Hematopoietic multipotent progenitor cell treated with erythropoietin and hydrocortisone succinate and interleukin-3 and kit ligand, for 15 days (in vitro differentiated cells): ENCODE measurements at places on chromosomes 1 and 21.

- no peak for DNase-seq
Measured at GRCh38 chr1:6260961-6261614, at the start of gene GPR153. TSS of gene GPR153 (minus strand) at chr1:6261098. CDS start at chr1:6254905, 6,193 bp downstream.

DNA sequence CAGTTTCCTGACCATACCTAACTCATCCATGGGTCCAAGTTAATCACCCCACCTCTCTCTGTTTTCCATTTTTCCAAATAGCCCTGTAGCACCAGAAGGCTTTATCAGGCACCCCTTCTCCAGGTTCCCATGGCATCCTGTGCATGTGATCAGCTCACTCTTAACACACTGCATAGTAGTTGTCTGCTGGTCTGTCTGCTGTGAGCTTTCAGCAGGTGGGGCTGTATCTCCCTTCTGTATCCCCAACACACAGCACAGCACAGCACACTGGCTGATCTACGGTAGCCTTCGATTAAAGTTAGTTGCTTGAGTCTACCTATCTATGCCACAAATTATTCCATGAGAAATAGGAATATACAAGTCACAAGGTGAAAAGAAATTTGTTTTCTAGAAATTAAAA, 54.3 kb upstream of the C1orf198 start:
- peak; percentile 58 for DNase-seq

GRCh38 chr1:196209265-196209664, 399.0 kb downstream of the KCNT2 start:
- DNase-seq, result no peak

GRCh38 chr1:219724440-219724839, 111.5 kb upstream of the ZC3H11B start:
- no peak for DNase-seq

DNA sequence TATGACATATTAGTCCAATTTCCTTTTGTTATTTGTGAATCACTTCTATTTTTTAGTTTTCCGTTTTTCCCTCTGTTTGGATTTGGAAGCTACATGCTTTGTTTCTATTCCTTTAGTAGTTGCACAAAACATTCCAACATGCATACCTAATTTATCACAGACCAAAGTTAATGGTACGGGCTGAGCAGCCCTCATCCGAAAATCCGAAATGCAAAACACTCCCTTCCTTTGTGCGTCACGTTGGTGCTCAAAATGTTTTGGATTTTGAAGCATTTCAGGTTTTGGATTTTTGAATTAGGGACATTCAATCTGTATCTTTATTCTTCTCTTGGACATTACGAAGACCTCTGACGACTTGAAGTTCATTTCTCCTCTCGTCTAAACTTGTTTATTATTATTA, 124.8 kb downstream of the PCNX2 start:
- no peak for DNase-seq

- no peak for DNase-seq
Measured at GRCh38 chr1:202148391-202148790, 3.9 kb upstream of the ARL8A start.

GRCh38 chr1:3264456-3264855, 190.0 kb upstream of the ARHGEF16 start:
- no peak for DNase-seq

DNA sequence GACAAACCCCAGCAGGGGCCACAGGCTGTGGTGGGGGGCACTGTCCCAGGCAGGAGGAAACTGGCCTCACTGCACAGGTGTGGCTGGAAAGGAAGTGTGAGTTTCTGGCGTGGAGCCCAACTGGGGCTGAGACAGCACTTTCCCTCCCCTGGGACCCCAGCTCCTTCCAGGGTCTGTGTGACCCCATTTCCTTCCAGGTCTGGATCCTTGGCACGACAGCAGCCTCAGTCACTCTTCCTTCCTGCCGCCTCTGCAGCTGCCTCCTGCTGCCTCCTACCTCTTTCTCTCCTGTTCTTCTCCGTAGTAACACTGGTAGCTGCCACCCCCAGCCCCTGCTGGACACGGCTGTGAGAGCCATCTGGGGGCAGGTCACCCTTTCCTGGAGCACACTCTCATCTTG, 88.0 kb downstream of the SIK1 start:
- no peak for DNase-seq
